ENCODE measurements at places on chromosomes 3 and 15.

- no peak for DNase-seq
Measured at GRCh38 chr3:172816281-172816680, 65.8 kb downstream of the ECT2 start.

- DNase-seq, result no peak
Measured at GRCh38 chr15:56980473-56980872, 62.0 kb downstream of the TCF12 start.

DNA sequence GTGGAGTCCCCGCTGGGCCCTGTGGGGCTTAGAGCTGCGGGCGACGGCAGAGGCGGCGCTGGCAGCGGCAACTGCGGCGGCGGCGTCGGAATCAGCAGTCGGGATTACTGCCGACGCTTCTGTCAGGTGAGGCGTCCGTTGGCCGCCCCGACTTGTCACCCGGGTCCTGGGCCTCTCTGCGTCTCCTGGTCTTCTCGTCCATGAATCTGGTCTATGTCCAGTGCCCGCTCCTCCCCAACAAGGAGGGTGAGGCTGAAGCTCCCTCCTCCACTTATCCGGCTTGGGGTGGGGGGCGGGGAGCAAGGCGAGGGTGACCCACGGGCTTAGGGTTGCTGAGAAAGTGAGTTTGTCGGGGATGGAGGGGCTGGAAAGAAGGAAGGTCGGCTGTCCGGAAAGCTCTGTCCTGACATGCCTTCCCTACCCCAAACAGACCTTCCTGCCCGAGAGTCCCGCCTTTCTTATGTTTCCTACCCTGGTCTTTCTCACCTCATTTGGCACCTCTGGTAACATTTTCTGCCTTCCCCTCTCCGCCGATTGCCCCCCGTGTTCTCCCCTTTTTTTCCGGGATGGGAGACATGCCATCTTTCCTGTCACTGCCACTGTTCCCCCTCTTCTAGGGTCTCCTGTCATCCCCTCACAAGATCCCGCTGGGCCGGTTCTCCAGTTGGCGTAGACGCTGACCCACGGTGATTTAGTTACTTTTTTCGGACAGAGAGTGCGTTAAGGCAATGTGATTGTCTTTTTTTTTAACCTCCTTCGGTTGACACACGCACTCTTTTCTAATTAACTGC is 520 bp downstream of the ZNF654 start:
- DNase-seq, result no peak

DNA sequence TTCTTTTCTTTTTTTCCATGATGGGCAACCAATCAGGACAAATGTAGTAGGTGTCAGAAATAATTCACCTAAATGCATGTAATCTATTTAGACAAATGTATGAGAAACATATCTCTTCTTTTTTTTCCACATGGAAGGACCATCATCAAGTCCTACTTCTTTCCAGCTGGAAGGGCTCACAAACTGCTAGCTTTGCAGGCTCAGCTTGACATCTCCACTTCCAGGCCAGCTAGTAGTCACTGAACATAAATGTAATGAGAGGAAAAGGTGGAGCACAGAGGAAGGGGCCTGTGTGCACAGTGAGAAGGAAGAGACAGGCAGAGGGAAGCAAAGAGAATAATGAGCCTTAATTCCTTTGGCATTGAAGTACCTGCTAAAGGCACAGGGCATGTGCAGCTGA is 504.9 kb downstream of the MCTP2 start:
- DNase-seq, result no peak

DNA sequence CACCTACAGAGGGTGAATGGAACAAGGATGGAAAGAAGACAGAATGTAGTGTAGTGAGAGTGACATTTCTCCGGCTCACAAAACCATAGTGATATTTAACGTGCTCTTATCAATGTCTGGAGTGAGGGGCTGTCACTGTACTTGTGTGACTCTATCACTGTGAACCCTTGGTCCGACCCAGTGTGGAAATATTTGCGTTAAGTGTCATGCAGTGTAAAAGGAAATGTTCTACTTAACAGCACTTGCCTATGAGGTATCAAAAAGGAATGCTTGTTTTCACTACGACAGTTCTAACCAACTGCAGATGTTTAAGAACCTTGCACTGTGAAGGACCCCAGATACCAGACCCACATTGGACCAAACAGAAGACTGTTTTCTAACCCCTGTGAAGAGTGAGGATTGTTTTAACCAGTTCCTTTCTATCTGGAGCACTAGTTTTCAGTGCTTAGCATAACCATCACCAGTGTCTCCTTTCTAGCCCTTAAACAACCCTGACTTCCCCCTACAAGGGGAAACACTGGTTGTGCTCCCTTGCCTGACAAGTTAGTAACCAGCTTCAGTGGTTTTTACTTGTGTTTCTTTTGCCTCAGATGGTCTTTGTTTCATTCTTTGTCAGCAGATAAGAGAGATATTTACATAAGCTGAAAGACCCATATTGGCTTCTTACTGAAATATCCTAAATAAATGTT is 144.7 kb upstream of the ABHD17C start:
- no peak for DNase-seq

GRCh38 chr15:95742836-95743235 is 587.7 kb upstream of the NR2F2 start:
- no peak for DNase-seq

GRCh38 chr3:171695426-171695825 is 114.9 kb downstream of the PLD1 start:
- no peak for DNase-seq

DNA sequence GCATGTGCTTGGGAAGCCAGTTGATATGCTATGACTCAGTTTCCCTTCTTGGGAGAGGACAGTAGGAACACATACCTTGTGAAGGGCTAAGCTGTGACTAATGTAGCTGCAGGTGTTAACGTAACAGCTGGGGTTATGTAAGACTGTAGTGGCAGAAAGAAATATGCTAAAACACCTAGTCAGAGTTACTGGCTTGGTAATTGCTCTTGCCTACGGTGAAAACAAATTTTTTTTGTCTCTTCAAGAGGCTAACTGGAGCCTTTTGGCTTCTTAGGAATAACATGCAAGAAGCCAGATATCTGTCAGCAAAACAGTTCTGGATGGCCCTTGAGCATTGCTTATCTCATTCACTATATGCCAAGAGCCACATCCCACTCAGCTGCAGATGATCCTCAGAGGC is 1.4 kb downstream of the MAPKBP1 start:
- no peak for DNase-seq

GRCh38 chr3:155149494-155149893 is 69.4 kb downstream of the MME start:
- peak; percentile 9 for DNase-seq

DNA sequence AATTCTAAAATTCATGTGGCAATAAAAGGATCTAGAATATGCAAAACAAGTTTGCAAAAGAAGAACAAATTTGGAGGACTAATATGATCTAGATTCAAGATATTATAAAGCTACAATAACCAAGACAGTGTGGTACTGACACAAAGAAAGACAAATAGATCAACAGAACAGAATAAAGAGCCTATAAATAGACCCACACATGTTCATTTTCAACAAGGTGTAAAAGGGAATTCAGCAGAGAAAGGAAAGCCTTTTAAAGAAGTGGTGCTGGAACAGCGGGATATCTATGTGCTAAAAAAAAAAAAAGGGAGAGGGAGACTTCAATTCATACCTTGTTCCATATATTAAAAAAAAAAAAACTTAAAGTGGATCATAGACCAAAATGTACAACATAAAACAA is 149.0 kb downstream of the WDR76 start:
- DNase-seq, result no peak

GRCh38 chr15:40338041-40338657 is 2.6 kb downstream of the CCDC9B start:
- DNase-seq, result peak; percentile 52

GRCh38 chr15:53454535-53454842 is 305.0 kb downstream of the WDR72 start:
- DNase-seq, result no peak

GRCh38 chr3:113546414-113546893 is 14.1 kb downstream of the SIDT1 start:
- no peak for DNase-seq

DNA sequence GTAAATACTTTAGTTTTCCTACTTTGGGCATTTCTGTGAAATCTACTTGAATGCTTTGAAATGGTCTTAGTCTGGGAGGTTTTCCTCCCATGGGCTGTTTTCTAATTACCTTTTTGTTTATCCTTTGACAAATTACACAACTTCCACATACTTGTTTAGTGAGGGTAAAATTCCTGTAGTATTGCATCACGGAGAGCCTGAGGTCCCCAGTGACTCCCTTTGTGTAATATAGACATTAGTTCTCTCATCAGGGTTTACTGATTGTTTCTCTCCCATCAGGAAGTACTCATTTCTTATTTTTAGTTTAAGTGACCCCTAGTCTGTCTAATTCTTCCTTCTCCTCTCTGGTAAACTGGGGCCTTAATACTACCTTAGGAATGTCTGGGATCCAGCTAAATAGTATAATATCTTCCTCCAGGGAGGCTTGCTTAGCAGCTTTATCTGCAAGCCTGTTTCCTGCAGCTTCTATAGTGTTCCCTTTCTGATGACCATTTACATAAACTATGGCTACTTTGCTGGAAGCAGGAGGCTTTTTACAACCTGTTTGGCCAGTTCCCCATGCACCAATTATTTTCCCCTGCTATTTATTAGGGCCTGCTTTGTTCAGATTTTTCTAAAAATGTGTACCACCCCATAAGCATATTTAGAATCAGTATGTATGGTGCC is 87.2 kb upstream of the XCR1 start:
- DNase-seq, result no peak

DNA sequence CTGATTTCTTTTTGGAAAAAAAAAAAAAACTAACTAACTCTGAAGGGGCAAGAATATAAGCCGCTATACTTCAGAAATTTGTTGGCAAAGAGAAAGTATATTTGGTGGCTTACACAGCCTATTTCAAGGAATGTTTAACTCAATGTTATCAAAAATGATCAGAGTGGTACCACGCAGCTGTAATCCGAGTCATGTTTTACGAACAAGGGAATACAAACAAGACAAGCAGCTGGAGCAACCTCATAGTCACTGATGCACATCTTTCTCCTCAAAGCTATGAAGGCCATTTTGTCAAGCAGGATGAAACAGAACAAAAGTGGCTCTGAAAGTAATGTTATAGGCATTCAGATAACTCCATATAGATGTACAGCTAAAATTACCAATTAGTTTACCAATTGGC is 81.2 kb downstream of the SCAPER start:
- no peak for DNase-seq

GRCh38 chr15:94306700-94307650 is 75.6 kb downstream of the MCTP2 start:
- DNase-seq, result no peak

DNA sequence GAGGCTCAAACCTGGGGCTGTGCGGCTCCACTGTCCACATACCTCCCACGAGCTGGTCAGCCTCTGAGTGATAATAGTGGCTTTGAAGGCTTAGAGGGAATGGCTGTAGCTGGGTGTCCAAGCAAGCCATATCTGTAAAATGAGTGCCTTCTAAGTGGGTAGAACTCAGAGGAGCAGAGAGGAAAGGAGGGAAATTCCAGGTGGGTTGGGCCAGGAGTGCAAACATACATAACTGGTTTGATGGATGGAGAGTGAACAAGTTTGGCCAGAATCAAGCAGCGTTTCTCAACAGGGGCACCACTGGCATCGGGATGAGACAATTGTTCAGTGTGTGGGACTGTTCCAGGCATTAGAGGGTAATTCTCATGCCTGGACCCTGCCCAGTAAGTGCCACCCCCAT is 91.1 kb downstream of the ASB7 start:
- no peak for DNase-seq

DNA sequence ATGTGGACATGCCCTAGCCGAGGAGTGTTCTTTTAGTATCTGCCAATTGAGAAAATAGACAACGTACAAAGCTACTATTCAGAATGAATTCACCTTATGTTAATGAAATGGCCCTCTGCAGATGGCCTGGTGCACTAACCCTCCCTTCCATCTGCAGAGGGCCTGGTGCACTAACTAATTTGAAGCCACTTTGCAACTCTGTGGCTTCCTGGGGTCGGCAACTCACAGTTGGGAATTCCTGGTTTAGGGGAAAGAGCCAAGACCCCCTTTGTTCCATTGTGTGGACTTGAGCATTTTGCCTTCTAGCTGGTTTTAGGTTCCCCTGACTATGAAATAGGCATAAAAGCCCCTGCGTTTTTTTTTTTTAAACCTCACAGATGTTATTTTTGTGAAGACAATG is 204.3 kb upstream of the UBE3A start:
- no peak for DNase-seq

- no peak for DNase-seq
Measured at GRCh38 chr15:78201281-78202190, 32.8 kb downstream of the ACSBG1 start.

- no peak for DNase-seq
Measured at GRCh38 chr15:47511261-47511660, 206.0 kb upstream of the SEMA6D start.

DNA sequence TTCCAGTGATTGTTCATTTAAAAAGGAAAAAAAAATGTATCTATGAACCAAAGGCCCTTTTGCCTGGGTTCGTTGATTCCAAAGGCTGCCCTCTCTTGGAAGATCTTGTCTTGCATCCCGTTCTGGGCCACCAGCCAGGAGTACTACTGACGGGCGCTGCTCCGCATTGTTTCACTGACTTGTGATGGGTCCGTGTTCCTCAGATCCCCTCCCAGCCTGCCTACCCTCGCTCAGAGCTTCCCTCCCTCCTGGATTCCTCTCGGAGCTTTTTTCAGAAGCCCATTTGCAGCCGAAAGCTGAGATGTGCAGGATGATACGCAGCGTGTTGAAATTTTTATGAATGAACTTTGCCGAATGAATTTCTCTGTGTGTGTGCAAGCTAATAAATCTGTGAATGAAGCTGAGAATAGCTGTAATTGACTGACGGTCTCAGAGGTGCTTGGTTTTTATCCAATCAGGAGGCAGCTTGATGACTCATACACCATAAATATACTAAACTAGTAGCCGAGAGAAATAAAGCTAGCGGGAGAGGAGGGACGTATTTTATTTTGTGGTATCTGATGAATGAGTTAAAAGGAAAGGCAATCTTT is at the start of gene SHC4:
Gene SHC4, minus strand, starts transcription at position 396 of the 590 bp plus-strand sequence. CDS start 904 bp downstream, outside the sequence.
- DNase-seq, result peak; percentile 40

DNA sequence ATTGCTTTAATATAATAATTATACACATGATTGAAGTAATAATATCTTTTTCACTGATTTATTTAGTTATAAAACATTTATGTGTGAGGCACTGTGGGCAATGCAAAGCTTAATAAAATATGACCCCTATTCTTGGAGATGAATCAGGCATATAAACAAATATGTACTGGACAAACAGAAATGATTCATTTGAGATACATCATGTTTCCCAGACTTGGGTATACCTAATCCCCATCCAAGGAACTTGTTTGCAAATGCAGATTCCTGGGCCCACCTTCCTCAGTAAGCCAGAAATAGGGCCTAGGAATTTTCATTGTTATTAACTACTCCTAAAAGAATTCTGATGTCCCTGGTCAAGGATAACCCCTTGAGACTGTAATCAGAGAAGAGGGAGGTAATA is 184.2 kb downstream of the CHL1 start:
- DNase-seq, result no peak
